Placental pericyte (primary cell): ENCODE measurements at places on chromosomes 2 and 18. TPM values are rescaled to one million over a fixed set of nuclear protein-coding genes. Genes with fewer than 3 reads are reported as not detected.

The CCDC74A gene
- total RNA-seq: 5.9 and 14.0 TPM in 2 replicates

The TIGD1 gene
- 5.4 and 5.5 TPM in 2 replicates for total RNA-seq

The SP5 gene
- not detected in 2 replicates for total RNA-seq

The PIAS2 gene
- 19.5 and 28.6 TPM in 2 replicates for total RNA-seq

The TSPYL6 gene
- not detected in 2 replicates for total RNA-seq

The ASPRV1 gene
- total RNA-seq: 0.22 and 0.29 TPM in 2 replicates

The GALNT5 gene
- total RNA-seq: 0.22 and 5.4 TPM in 2 replicates

The CMPK2 gene
- 0.22 and 5.0 TPM in 2 replicates for total RNA-seq

The ATP6V1B1 gene
- total RNA-seq: 1.9 TPM in 1 of 2 replicates, not detected in the other

The EMILIN1 gene
- 189 and 203 TPM in 2 replicates for total RNA-seq

The REG1B gene
- total RNA-seq: not detected in 2 replicates

The UGT1A8 gene
- total RNA-seq: not detected in 2 replicates

The SNTG2 gene
- not detected in 2 replicates for total RNA-seq

The ANKRD30BL gene
- total RNA-seq: 0.14 TPM in 1 of 2 replicates, not detected in the other

The CDH2 gene
- 121 and 355 TPM in 2 replicates for total RNA-seq

The BMP10 gene
- total RNA-seq: 0.44 TPM in 1 of 2 replicates, not detected in the other

The MARCHF4 gene
- 1.1 and 8.7 TPM in 2 replicates for total RNA-seq
